ENCODE measurements at places on chromosomes 1 and 21.

DNA sequence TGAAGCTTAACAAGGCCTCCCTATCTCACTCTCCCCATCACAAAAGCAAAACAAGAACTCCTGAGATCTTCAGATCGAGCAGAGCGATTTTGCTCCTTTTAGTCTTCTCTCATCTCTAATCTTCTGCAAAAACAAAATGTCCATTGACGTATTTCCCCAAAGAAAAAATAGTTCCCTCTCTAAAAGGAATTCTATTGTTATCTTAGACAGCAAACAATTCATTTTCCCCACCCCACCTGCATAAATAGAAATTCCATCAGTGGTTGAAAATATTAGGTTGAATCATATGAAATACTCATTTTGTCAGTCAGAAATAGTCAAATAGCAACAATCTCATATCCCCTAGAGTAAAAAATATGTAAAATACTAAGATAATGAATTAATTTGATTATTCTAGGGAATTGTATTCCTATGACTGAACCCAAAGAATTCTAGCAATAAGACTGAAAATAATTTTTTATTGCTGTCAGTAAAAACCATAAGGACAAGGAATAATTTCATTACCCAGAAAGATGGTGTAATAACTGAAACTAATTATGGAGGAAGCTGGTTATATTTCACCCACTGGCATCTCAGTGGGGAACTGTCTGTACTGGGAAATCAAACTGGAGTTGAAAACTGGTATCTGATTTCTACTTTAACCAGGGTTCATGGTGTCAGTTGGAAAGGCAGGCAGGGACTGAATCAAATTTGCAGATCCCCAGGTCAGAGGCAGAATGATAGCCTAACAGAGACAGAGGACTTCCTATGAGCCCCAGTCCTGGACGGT, 51.3 kb downstream of the RHOU start:
- DNase-seq, result no peak

- DNase-seq, result no peak
Measured at GRCh38 chr1:1403653-1404052, 3.4 kb downstream of the MRPL20 start.

- no peak for DNase-seq
Measured at GRCh38 chr1:47680815-47681475, 243.1 kb downstream of the FOXD2 start.

- DNase-seq, result no peak
Measured at GRCh38 chr1:55331351-55331750, 116.2 kb upstream of the USP24 start.

- no peak for DNase-seq
Measured at GRCh38 chr1:176831150-176831549, 333.4 kb downstream of the ASTN1 start.

All from activated CD4-positive, CD25-positive, alpha-beta regulatory T cell treated with anti-CD3 and anti-CD28 coated beads, Interleukin-2, amount 50 U/mL, for 16 hours (primary cell).